ENCODE measurements at places on chromosomes 5 and 9.

DNA sequence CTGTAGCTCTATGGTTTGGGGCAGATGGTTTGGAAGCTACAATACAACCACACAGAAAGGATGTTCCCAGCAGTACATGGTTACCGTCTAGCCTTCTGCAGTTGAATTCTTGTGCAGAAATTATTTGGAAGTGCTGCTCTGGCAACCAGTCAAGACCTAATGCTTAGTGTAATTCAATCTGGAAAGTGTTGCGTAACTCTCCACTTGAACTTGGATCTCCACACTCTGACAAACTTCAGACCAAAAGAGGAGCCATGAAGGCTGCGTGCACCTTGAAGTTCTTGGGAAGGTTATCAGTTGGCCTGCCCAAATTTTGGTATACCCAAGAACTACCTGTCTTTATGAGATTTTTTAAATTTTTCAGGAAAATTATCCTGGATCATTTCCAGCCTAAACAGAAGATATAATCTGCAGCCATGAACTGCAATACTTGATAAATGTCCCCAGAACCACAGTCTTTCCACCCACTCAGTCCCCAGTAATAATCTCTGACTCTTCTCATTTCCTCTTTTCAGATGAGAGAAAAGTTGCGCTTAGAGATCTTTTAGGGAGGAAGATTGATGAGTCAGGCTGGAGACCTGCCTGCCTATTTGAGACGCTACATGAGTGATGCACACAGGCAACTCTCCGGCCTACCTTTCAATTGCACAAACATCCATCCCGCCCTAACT, 159.9 kb downstream of the FANCC start:
- no peak for DNase-seq

GRCh38 chr9:129484352-129485000, 136.4 kb downstream of the C9orf50 start:
- no peak for DNase-seq

DNA sequence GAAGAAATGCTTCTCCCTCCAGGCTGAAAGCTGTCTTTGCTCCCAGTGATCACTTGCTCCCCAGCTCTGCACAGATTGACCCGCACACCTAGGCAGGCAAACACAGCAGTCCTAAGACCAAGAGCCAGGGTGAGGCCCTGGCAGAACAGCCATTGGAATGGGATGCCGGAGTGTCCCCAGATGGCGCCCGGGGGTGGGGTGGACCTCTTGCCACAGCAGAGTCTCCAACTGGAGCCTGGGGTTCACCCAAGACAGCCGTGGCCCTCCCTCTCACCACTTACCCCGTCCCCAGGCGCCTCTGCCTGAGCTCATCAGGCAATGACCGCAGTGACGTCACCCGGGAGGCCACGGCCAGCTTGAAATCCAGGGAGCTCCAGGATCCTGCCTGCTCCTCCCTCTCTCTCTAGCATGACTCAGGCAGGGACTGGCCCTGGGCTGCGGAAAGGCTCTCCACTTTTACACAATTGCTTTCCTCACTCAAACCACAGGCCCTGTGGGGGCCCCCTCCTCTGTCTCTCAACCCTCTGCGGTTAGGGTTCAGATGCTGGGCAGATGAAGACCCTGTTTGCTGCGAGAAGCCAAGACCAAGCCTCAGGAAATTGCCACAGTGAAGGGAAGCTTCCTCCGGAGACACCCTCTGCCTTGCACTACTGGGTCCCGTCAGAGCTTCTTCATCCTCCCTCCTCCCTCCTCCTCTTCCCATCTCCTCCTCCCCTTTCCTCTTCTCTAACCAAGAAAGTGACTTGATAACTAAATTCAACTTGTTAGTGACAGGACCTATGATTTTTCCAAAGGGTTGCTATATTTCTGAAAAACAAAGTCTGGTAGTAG, 24.3 kb upstream of the PTGES start:
- peak; percentile 99 for DNase-seq

DNA sequence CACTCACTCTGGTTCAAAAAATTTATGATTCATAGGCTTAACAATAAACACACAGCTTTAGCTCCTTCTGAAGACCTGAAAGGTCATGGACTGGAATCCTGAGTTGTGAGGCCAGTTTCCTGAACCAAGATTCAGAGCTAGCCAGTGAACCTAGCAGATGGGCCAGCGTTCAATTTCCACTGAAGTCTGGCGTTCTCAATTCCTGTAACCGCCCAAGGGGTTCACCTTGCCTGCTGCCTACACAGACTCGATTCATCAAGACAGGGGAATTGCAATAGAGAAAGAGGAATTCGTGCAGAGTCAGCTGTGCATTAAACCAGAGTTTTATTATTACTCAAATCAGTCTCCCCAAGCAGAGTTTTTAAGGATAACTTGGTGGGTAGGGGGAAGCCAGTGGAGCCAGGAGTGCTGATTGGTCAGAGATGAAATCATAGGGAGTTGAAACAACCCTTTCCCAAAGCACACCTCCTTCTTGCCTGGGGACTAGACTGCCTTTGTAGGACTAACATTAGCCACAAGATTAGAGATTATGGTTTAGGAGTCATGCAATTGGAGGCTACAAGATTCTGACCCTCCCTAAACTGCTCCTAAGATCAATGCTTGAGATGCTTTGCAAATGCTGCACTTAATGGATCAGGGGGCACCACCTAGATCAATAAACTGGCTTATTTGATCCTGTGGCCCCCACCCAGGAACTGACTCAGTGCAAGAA, 117.5 kb upstream of the SHB start:
- DNase-seq: no peak

DNA sequence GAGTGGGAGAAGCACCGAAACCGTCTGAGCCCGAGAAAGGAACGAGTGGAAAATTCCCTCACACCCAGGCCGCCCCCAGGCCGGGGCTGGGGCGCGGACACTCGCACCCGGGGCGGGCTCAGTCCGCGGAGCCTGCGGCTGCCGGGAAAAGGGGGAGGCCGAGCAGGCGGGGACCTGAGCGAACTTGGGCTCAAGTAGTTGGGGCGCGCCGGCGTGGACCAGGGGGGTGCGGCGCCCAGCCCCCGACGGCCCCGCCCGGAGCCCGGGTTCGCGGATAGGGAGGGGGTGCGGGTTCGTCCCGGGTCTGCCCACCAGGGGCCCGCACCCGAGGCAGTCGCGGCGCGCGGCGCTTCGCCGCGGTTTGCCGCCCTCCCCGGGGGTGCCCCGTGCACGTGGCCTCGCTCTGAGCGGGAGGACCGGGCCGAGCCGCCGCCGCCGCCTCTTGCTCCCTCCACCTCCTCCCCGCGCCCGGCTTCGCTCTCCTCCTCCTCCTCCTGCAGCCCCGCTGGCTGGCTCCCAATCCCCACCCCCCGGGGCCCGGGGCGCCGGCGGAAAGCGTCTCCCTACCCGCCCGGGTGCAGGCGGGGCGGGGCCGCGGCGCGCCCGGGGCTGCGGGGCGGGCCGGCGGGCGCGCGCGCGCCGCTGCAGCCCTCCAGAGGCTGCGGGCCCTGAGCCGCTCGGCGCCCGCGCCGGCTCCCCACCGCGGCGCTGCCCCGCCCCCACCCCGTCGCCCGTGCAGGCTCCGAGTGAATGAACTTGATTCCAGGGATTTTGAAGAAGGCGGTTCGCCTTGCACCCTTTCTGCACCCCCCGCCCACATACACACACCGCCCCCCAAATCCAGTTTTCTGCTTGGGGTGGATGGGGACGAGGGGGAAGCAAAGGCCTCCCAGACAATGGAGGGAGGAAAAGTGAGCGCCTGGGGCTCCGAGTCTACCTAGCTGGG, 1.3 kb upstream of the NFIB start:
- no peak for DNase-seq

GRCh38 chr5:43041669-43042175, 1.6 kb upstream of the ANXA2R start:
- no peak for DNase-seq

DNA sequence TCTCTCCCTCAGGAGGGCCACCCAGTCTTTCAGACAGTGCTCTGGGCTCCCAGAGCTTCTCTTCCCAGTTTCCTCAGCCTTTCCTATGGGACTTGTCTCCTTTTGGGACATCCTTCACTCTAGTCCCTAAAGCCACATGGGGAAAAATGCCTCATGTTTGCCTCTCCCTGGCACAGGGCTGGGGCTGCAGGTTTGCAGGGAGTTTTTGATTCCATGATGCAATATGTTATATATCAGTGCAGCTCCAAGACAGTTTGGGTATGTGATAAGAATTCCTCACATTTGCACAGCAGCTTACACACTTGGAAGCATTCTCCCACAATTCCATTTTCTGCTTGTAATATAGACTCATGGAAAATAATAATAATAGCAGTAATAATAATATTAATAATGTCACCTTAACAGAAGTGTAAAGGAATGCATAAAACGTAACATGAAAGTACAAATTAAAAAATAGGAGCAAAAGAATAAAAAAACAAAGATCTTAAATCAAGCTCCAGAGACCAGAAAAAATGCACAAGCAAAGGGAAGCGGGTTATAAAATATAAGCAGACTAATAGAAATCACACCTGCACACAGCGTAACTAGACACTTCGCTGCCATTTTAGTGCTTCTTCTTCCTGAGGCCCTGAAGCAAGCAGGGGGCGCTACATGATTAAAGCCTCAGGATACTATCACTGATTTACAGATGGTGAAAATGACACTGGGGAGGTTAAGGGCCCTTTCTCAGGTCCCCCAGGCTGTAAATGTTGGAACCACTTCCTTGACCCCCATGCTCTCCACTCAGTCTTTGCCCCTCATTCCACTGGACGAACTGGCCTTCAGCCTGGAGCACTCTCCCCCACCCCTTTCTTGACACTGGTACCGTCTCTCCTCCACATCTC, 70.0 kb upstream of the IL17B start:
- no peak for DNase-seq

DNA sequence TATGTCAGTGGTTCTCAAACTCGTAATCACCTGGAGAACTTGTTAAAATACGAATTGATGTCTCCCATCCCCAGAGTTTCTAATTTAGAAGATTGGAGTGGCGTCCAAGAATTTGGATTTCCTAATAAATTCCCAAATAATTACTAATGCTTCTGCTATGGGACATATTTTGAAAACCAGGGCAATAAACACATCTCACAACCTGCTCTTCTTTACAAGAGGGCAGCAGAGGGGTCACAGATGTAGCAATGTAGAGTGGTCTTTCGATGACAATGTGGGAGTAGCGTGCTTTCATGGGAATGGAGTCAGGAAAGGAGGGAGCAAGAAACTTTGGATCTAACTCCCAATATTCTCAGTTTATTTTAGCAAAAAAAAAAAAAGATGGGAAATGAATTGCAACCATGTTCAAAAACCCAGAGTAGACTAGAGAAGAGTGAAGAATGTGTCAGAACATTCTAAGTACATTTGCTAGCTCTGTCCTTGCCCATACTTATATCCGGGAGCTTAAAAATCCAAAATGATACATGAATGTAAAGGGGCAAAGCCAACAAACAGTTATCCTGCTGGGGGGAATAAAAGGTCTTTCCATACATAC, 33.8 kb upstream of the ALDH1A1 start:
- no peak for DNase-seq

DNA sequence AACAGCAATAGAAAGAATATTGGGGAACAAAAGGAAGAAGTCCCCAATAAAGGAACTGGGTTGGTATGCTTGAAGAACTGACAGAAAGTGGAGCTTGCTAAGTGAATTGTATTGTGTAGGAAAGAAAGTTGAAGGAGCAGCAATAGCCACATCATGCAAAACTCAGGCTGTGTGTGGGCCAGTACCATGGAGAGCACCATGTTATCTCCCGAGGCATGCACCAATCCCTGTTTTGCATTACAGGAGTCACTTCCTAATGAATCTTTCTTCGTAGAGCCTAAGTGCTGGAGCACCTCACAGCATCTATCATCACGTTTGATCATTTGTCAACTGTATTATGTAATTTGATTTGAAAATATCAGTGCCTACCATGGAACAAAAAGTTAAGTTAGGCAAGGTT, 137.7 kb upstream of the NMUR2 start:
- DNase-seq: no peak

DNA sequence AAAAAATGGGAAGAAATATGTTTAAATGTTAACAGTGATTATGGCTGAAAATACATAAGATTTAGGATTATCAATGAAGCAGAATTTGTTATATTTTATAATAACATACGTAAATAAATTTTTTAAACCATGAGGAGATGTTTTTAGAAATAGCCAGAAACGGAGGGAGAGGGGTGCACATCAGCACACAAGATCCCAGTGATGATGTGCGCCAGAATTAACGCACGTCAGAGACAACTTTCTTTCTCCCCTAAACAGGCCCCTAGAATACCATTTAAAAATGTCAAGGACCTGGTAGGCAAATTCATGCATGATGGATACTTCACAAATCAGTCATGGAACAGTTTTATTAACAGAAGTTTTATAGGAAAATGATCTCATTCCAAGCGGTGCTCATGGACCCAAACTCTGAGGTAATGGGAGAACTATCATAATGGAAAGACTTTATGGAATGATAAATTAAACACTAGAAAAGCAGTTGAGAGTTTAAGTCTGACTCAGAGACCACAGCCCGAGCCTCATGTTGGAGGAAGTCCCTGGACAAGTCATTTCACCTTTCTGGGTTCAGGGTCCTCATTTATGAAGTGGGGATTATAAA, 258.9 kb upstream of the GAS1 start:
- no peak for DNase-seq
